Fibroblast of mammary gland (primary cell): ENCODE measurements at places on chromosomes 1 and 21.

DNA sequence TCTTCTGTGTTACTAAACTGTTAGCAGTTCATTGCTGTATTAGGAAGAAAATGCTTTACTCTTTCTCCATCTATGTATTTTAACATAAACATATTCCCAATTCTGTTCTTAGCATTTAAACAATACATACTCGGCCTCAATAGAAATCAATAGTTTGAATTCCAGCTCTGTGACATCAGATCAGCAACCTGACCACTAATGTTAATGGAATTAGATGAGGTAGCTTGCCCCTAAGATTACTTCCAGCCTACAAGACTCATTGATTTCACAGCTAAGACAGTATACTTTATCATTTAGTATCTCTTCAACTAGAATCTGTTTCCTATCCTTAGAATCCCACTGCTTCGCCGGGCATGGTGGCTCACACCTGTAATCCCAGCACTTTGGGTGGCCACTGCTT, 38.9 kb downstream of the EPRS1 start:
- DNase-seq, result peak; percentile 4

- no peak for DNase-seq
Observed at GRCh38 chr1:240084749-240085148, 6.9 kb upstream of the FMN2 start.

- DNase-seq, result no peak
Observed at GRCh38 chr1:183699616-183700160, 46.6 kb upstream of the APOBEC4 start.

DNA sequence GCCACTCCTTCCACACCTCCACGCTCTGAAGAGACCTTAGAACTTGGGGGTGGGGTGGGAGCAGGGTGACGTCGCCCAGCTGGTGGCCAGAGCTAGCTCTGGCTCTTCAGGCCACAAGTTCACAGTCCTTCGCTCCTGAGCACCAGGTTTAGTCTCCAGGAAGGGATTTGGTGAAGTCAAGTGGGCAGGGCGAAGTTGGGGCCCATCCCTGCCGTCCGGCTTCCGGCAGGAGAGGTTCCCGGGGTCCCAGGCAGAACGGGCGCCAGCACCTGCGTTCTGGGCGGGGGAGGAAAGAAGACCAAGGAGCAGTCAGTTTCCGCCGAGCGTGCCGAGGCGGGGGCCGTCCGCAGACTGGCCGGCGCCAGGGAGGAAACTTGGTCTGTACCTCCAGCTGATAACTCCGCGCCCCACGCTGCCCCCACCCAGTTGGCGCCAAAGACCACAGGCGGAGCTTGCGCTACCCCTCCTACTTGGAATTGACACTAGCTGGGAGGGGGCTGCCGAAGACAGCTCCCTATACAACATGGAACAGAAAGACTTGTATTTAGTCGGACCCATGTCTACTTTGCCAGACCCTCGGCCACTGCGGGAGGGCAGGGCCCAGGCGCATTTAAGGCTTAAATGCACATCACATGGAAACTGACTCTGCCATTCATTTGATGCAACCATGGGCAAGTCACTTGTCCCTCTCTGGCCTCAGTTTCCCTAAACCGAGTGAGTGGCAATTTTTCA, 995 bp downstream of the ID3 start:
- no peak for DNase-seq

DNA sequence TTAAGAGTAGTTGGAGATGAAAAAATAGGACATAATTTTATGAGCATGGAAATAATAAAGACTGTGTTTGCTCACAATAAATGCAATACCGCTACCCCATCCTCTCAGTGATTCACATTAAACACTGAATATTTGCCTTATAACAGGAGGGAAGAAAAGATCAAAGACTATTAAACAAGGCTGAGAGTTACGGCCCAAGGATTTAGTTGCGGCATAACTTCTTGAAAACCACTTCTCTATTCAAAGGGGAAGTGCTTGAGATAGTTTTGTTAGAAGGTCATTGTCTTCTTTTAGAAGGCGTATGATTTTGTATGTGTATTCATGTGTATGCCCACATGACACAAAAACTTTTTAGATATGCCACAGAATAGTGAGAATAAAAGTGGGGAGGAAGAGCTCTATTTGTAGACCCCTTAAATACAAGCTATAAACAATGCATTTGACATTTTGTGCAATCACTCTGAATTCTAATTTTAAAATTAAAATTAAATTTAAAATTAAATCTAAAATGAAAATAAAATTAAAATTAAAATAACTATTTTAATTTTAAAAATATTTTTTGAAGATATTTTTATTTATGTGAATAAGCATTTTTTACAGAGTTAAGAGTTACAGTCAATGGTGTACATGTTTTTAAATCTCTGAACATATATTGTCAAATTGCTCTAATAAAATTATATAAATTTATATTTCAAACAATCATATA, 986.6 kb upstream of the ADAMTS5 start:
- DNase-seq, result no peak

GRCh38 chr21:26140164-26140579, 30.4 kb downstream of the APP start:
- peak; percentile 99 for DNase-seq

GRCh38 chr1:239337799-239338430, 48.5 kb upstream of the CHRM3 start:
- no peak for DNase-seq

GRCh38 chr1:21560916-21561638, 51.9 kb downstream of the ALPL start:
- DNase-seq, result no peak

GRCh38 chr1:195188821-195189220, 1419.4 kb downstream of the KCNT2 start:
- DNase-seq, result no peak

- no peak for DNase-seq
Observed at GRCh38 chr1:41622859-41623732, 138.6 kb upstream of the EDN2 start.

DNA sequence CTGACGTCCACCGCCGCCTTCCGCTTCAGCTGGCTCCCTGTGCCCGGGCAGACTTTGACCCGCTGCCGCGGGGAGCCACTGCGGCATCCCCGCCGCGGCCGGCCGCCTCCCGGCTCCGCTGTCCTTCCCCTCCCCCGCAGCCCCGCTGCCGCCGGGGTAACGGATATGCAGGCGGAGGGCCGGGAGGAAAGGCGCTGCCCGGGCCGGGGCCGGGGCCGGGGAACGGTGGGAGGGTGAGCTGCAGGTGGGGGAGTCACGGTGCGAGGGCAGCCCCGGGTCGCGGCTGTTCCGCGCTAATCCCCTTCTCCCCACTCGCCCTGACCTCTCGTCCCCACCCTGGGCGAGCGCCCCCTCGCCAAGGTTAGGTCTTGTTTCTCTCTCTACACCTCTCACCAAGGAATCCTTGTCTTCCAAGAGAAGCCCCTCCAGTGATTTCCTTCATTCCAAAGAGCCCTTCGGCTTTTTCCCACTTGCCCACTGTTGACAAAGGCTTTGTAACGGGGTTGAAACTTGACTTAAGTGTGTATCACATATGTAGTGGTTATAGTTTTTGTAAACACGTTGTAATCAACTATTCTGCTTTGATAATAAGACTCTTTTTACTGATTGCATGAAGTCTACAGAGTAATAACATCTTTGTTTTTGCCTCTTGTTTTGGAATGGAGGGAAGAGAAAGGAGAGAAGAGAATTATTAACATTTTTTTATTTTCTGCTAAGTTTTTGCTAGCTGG, 669 bp downstream of the XPR1 start:
- DNase-seq, result no peak

GRCh38 chr1:47147047-47147785, 10.0 kb downstream of the CYP4A22 start:
- DNase-seq, result no peak

GRCh38 chr1:38003261-38004250, 1.8 kb downstream of the FHL3 start:
- DNase-seq, result peak; percentile 50

GRCh38 chr1:10177876-10178275, 32.5 kb upstream of the KIF1B start:
- no peak for DNase-seq

DNA sequence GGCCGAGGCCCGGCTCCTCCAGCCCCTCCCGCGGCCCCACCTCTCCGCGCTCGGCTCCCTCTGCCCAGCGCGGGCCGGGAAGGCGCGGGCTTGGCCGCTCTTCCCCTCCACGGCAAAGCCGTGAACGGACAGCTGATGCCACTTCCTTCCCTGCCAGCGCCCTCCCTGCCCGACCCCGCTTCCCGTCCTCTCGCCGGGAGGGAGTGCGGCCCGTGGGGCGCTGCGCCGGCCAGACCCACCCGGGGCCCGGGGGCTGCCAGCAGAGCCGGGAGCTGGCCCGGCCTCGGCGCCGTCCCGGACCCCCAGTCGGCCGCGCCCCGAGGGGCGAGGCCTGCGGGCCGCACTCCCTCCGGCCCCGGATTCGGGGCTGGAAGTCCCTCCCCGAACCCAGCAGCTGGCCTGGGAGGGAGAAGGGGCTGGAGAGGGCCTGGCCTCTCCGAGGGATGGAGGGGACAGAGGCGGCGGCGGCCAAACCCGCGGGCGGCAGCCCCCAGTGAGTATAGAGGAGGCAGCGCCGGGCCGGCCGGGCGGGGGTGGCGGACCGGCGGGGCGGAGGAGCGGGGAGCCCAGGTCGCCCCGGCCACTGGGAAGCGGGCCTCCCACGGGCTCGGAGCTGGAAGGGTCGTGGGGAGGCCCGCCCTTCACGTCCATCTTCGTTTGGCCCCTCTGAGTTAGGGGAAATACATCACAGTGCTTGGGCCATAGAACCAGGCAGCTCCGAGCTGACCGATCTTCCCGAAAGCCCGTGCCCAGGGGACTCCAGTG, at the start of gene KIAA1614:
Gene KIAA1614 (plus strand): TSS at position 97 of the 765 bp plus-strand sequence. CDS start 347 bp downstream, at position 444.
- DNase-seq, result peak; percentile 44

- no peak for DNase-seq
Observed at GRCh38 chr21:44408226-44408625, 47.1 kb upstream of the LRRC3 start.

DNA sequence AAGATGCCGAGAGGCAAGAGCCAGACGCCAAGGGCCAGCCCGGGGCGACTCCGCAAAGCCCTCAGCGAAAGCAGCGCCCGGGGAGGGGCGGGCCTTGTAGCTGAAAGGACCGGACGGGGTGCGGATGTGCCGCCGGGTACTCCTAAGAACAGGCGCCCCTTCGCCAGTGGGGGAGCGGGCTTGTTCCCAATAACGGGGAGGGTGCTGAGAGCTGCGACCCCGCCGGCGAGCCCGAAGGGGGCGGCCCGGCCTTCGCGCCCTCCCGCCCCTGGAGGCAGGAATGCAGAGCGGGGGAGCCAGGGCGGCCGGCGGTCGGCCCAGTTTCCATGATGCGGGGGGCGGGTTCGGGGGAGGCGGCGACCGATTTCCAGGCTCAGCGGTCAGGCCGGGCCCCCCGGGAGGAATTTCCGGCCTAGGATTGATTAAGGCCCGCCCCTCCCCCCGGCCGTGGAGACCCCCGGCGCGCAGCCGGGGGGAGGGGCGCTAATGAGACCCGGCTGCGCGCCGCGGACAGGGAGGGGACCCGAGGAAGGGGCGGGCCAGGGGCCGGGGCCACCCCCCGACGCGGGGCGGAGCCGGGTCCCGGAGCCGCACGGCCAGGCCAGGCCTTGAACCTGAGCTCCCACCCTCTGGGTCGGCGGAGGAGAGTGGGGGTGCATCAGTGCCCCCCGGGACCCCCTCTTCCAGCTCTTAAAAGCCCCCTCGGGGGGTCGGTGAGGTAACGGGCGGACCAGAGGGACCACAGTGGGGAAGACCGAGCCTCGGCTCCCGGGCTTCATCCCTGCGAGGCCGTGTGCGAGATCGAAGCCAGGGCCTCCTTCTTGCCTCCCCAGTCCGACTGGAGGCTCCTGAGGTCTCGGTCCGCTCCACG, 898 bp upstream of the TMEM200B start:
- peak; percentile 64 for DNase-seq

GRCh38 chr1:32962248-32962896, 2.2 kb downstream of the RNF19B start:
- no peak for DNase-seq

GRCh38 chr1:171740356-171740863, 1.5 kb downstream of the VAMP4 start:
- DNase-seq, result no peak

DNA sequence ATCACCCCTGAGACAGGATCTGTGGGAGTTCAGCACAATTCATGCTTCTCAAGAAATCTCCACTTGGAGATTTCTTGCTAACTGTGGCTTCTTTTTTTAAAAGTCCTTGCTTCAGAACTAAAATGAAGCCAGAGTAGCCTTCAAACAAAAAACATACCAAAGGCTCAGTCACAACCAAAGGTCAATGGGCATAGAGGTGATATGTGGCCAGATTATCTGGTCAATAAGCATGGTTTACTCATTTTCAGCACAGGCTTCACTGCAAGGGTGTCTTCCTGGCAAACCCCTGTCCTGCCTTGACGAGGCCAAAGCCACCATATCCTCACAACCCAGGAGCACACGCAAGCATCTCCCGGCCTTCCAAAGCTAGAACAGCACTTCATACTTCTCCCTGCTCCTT, 11.2 kb upstream of the SPRR4 start:
- no peak for DNase-seq

- peak; percentile 29 for DNase-seq
Observed at GRCh38 chr1:57424231-57425027, 569 bp upstream of the DAB1 start.

- DNase-seq, result peak; percentile 67
Observed at GRCh38 chr1:178388418-178389145, 108.2 kb downstream of the CLEC20A start.

GRCh38 chr1:231919239-231919885, 292.8 kb downstream of the DISC1 start:
- no peak for DNase-seq

- DNase-seq, result no peak
Observed at GRCh38 chr1:153616144-153616916, at the start of gene S100A14. S100A14 (minus strand) TSS chr1:153616325; CDS start chr1:153615858, 467 bp downstream.

- DNase-seq, result no peak
Observed at GRCh38 chr21:39080366-39080765, 102.9 kb downstream of the PSMG1 start.

DNA sequence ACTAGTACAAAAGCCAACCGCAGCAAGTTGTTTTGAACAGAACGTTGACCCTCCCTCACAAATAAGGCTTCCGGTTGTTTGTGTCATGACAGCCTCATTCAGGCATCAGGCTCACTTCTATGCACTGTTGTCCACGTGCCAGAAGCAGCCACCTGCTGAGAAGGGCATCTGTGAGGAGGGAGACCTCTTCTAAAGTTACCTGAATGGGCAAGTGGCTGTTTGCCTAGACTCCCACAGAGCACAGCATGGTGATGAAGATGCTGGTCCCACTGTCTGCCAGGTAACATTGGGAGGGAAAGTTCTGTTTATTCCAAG, 176.1 kb downstream of the CLIC6 start:
- DNase-seq, result no peak

DNA sequence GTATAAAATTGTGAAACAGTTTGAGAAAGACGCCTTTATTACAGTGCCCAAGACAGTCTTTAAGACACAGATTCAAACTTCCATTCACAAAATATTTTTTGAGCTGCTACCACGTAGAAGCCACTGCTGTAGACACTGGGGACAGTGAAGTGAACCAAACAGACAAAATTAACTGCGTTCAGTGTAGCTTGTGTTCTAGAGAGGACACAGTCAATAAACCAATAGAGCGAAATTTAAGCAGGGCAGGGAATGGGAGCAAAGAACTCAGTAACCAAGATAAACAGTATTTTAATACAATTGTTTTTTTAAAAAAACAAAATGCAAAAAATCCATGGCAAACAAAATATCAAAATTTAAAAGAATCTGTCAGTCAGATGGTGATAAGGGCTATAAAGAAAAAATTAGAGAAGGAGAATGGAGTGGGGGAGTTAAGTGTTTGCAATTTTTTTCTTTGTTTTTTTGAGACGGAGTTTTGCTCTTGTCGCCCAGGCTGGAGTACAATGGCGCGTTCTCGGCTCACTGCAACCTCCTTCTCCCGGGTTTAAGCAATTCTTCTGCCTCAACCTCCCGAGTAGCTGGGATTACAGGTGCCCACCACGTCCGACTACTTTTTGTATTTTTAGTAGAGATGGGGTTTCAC, 719 bp upstream of the PARS2 start:
- DNase-seq, result no peak
